ENCODE measurements at places on chromosomes 1 and 21.

GRCh38 chr1:33944846-33945245, 81.0 kb downstream of the HMGB4 start:
- no peak for DNase-seq

- no peak for DNase-seq
Observed at GRCh38 chr1:154430903-154431302, 25.8 kb downstream of the IL6R start.

- no peak for DNase-seq
Observed at GRCh38 chr1:34358636-34359035, 181.9 kb downstream of the C1orf94 start.

GRCh38 chr1:40649592-40649930, 15.9 kb downstream of the RIMS3 start:
- DNase-seq, result no peak

- DNase-seq, result no peak
Observed at GRCh38 chr1:8345621-8346415, 27.9 kb downstream of the SLC45A1 start.

DNA sequence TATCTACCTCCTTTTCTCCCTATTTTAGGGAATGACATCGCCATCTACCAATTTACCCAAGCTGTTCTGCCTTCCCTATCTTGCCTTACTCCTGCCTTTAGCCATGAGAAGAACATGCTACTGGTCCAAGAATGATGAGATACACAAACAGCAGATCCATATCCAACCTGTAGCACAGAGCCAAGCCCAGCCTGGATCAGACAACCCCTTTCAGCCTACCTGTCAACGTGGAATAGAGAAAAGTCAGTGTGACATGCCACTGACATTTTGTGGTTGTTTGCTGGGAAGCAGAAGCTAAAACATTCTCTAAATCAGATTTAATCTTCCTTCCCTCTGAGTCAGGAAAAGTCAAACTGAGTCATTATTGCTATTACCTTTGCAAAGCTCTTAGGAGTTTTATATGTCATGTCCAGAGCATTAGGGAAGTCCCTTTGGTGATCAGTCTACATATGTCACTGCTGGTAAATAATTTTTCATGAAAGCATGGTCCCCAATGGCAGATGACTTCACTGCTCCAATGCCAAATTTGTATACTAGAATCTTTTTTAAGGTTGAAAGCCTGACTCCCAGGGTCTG, 143.1 kb downstream of the TPR start:
- no peak for DNase-seq

GRCh38 chr1:240350910-240351331, 259.2 kb downstream of the FMN2 start:
- DNase-seq, result no peak

DNA sequence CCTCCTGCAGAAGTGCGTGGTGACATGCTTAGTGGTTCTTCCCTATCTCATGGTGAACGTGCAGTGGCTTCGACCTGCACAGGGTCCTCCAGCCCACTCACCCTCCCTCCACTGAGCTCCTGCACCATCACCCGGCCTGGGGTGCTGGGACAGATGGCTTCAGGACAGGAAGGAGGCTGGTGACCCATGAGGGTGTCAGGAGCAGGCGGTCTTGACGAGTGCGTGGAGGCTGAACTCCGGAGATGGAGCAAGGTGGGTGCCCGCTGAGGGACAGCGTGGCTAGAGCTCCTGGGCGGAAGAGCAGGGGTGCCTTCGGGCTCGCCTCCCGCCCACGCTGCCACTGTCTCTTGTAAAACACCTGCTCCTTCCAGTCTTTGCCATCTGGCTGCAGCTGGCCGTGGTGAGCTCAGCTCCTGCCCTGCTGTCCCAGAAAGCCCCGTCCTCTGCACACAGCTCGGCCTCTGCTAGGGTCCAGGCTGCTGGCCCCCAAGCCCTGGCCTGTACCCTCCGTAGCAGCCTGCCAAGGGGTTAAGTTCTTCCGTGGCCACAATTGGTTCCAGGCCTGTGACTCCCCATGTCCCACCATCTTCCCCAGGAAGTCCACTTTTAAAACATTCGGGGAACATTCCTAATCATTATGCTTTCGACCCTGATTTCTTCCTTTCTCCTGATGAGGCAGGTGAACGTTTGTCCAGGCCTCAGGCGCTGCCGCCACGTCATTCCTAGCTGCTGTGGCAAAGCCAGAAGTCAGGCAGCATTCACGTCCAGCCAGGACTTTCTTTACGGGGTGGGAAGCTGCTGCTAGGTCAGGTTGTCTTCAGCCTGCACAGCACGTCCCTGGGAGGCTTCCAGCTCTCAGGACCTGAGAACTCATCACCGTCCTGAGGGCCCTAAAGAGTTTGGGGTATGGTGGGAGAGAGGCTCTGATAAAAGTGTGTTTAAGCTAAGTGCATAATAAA, 8.1 kb downstream of the KRTAP10-1 start:
- no peak for DNase-seq

GRCh38 chr21:46621457-46622182, 13.9 kb upstream of the PRMT2 start:
- no peak for DNase-seq

DNA sequence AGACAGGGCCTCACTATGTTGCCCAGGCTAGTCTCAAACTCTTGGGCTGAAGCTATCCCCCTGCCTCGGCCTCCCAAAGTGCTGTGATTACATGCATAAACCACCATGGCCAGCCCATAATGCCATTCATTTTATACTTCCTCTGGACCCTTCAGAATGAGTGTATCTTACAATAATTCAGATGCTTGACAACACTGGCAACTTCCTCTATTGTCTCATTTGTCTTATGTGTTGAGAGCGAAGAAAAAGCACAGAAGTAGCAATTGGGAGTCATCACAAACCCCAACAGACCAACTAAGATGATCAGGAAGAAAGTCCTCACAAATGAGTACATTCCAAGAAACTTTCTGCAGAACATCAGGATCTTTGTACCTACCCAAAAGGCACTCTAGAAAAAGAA, 191.9 kb downstream of the RERE start:
- no peak for DNase-seq

DNA sequence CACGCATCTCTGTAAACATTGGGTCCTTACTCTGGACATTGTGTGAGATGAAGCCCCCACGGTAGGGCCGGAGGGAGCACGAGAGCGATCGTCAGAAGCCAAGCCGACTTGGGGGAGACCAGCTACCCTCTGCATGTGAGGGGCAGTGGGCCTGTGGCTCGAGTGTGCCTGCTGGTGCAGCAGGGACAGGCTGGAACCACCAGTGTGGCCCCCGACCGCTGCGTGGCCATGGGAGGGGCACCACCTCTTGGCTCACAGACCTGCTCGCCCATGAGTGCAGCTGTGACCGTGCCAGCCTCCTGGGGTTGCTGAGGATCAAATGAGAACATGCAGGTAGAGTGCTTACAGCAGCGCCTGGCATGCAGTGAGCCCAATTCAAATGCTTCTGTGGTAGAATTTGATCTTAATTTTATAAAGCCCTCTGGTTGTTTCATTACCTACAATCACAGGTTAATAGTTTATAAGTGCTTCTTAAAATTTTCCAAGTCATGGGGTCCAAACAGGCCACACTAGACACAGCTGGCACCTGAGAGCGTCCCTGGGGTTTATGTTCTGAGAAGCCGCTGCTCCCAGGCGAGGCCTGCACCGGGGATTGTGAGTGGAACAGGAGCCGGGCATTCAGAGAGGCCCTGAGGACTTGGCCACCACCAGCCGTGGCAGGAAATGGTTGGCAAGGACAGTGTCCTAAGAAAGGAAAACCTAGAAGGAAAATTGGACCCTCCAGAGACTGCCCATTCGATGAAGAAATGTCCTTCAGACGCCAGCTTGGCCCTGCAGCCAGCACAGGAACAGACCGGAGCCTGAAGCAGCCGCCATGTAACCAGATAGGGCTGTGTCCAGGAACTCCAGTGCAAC, 22.6 kb upstream of the ADARB1 start:
- no peak for DNase-seq

DNA sequence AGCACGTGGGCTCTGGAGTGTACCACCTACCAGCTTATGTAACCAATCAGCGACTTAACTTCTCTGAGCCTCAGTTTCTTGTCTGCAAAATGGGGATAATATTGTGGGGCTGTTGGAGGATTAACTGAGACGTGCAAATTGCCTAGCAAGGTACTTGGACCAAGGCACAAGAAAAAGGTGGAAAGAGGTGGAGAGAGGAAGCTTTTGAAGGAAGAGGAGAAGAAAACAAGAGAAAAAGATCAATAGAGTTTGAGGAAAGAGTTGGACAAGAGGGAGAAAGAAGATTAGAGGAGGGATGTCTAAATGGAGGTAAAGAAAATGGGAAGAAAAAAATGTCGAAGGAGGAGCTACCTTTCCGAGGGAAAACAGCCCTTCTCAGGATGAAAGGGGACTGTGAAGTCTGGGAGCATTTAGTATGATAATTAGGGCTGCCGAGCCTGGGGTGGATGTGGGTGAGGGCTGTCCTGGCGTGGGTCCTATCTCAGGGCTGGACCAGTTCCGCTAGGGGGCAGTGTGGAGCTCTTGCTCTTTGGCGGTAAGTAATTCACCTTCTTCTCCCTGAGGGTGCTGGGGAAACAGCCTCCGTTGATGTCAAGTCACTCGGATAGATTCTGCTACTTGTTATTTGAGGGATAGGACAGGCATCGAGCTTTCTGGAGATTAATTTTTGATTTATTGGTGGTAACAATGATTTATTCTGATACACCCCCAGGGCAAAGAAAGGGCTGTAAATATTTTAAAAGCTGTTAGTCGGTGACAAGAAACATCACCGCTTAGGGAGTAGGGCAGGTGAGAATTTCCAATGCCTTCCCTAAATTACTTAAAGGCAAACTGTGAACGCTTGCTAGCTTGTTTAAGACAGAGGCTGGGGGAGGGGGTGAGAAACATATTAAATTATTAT, 79.0 kb upstream of the NFASC start:
- DNase-seq, result peak; percentile 33

DNA sequence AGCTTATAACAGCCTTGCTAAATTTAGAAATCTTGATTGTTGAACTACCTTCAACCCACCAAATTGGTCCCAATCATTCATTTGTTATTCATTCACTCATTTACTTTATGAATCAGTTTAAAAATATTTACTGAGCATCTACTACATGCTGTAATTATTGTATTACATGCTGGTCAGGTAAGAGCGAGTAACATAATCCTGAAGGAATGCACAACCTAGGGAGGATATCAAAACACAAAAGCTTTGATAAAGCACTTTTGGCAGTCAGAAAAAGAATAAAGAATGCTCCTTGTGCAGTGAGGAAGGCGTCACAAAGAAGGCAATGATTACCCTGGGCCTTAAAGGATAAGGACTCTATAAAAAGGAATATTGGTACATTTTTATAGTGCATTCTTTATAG, 518.9 kb upstream of the NR5A2 start:
- DNase-seq, result no peak

DNA sequence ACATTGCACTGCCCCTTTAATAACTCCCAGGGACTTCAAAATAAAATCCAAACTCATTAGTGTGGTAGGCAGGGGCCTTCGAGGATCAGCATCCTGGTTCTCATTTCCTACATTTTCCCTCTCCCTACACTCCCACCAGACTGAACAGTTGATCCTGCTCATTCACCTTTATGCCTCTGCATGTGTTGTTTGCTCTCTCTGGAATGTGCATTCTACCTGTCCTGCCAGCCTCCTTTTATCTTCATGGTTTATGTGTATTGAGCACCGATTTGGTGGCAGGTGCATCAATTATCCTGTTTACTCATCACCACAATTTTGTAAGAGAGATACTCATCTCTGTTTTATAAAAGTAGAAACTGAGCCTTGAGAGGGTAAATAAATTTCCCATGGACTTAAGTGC, 125.0 kb downstream of the ADSS2 start:
- no peak for DNase-seq

DNA sequence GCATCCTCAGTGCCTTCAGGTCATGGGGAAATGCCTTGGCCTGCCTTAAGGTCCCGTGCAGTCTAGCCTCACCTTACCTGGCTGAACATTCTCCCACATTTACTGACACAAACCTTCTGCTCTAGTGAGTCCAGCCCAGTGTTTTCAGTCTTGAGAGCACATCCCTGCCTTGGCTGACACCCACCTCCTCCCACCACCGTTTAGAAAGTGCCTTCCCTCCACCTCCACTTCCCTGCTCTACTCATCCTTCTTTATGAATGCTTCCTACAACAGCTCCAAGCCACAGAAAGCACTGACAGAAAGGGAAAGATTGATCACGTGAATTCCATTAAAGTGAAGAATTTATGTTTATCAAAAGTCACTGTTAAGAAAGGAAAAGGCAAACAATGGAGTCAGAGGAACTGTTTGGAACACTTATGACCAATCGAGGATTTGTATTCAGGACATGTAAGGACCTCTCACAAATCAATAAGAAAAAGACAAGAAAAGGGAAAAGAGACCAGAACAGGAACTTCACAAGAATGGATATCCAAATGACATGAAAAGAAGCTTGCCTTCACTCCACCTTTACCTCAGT, 59.8 kb downstream of the DDR2 start:
- DNase-seq, result no peak

DNA sequence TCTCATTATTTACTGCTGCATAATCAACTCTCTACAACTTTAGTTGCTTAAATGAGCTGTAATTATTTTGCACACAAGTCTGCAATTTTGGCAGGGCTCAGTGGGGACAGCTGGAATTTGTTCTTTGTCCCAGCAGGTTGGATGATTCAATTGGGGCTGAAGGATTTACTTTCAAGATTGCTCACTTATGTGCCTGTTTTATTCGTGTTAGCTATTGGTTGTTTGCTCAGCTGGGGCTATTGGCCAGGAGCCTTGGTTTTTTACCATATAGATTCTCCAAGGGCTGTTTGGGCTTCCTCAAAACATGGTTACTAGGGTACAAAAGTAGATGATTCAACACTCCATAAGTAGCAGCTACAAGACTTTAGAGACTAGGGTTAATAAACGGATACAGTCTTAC, 13.4 kb downstream of the OR10R2 start:
- no peak for DNase-seq

GRCh38 chr1:37257646-37258045, 216.7 kb upstream of the ZC3H12A start:
- DNase-seq, result no peak

GRCh38 chr1:101898137-101898536, 98.6 kb downstream of the OLFM3 start:
- no peak for DNase-seq

DNA sequence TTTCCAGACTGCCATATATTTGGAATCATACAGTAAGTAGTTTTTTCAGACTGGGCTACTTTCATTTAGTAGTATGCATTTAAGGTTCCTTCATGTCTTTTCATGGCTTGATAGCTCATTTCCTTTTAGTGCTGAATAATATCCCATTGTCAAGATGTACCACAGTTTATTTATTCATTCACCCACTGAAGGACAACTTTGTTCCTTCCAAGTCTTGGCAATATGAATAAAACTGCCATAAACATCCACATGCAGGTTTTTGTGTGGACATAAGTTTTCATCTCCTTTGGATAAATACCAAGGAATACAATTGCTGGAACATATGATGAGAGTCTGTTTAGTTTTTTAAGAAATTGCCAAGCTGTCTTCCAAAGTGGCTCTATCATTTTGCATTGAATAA, 366.4 kb upstream of the NFIA start:
- no peak for DNase-seq

GRCh38 chr1:93591676-93592550, 89.7 kb downstream of the BCAR3 start:
- DNase-seq, result no peak

DNA sequence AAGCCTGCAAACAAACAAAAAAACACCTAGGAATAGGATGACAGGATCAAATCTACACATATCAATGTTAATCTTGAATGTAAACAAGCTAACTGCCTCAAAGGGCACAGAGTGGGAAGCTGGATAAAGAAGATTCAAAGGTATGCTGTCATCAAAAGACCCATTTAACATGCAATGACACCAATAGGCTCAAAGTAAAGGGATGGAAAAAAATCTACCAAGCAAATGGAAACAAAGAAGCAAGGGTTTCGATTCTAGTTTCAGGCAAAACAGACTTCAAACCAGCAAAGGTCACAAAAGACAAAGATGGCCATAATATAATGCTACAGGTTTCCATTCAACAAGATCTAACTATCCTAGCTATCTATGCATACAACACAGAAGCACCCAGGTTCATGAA, 16.2 kb upstream of the OR2T10 start:
- DNase-seq, result no peak
